ENCODE measurements at places on chromosomes 3 and 15.

DNA sequence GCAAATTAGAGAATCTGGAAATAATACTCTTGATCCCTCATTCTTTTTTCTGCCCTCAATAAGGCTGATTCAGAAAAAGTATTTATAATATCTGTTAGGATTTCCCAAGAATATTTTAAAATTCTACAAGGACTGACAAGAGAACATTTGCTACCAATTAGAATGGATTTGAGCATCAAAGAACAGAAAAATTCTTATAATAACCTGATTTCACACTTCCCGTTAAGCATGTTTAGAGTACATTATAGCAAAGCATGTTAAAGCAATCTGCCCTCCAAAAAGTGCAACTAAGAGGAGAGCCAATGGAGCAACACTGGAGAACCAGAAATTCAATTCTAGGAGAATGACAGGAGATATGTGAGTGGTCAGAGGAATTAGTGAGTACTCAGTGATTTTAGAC, 57.2 kb downstream of the THBS1 start:
- no peak for DNase-seq

- no peak for DNase-seq
These were observed 145.0 kb upstream of the ZBTB20 start for GRCh38 chr3:115292131-115292530.

DNA sequence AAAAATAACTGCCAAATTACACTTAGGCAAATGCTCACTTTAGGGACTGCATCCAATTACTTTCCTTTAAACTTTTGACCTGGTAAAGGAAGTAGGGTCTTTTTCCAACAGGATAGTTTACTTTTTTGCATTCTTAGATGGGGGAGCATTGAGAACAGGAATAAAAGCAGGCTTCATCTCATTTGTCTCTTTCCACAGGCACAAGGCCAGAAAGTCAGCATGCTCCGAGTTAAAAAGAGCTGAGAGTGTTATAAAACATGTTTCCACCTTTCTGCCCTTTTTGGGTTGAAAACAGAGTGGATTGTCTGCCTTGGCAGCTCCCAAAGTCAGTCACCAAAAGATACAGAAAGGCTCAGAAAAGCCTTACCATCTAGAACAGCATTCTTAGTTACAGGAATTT, 404.9 kb upstream of the ALCAM start:
- DNase-seq, result no peak

DNA sequence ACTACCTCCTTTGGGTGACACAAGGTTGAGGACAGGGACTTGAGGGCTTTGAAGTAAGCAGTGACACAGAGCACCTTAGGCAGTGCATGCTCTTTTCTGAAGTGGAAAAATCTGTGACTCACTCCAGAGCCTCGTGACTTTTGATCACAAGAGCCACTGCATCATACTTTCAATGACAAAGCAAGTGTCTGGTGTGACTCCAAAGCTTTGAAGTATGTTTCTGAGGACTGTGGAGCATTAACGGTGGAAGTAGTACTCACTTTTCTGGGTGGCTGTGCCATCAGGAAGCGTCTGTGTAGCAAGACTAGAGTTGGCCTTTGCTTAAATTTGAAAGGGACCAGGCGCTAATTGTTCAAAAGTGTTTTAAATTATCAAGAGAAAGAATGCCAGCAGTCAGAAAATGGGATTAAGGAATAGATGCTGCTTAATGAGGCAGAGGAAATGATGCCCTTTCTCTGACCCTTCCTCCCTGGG, 210.7 kb upstream of the TRIM42 start:
- peak; percentile 80 for DNase-seq

GRCh38 chr3:183583331-183584245, 28.1 kb upstream of the KLHL6 start:
- DNase-seq, result no peak

DNA sequence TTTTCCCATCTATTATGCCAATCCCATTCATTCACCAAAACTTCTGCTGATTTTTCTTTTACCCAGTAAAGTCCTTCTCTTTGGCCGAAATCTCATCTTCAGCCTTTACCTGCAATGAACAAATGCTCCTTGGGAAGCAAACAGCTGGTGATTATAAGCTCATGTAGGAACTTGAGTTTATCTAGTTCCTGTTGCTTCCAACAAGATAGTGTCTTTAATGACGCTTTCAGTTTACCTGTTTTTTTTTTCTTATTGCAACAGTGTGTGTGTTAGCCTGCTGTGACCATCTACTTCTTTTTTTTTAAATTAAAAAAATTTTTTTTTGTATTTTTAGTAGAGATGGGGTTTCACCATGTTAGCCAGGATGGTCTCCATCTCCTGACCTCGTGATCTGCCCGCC, 156.0 kb downstream of the CD47 start:
- no peak for DNase-seq

DNA sequence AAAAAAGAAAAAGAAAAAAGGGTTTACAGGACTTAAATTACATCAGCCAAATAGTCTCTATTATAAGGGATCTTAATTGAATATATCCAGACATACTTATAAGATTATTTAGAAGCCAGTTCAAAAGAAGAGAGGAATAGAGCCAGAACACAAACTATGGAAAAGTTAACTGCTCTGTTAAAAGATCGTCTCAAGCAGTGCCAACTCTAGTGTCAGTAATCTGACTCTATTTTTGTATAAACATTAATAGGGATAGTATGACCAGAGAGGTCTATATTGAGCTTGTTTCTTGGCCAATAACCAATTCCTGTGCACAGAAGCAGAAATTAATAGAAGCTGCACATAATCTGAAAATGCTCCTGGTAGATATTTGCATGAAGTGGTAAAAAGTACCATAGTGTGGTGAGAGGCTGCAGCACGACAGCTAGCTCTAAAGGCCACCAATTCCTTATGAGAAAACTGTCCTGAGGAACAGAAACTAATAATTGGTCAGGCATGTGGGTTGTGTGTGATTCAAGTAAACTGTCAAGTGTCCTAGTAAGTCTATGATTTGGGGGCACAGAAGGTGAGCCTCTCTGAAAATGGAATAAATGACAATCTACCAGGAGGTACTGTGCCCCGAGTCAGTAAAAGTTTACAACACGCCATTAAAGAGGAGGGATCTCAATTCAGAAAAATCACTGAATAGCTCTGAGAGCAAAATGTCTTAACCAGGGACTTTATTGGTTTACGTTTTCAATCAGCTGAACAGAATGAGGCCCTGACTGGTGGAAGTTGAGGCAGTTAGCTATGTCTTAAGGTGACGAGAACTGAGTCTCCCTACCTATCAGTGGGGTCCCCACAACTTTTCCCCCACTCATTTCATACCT, 51.5 kb upstream of the NANOGP8 start:
- DNase-seq, result no peak

DNA sequence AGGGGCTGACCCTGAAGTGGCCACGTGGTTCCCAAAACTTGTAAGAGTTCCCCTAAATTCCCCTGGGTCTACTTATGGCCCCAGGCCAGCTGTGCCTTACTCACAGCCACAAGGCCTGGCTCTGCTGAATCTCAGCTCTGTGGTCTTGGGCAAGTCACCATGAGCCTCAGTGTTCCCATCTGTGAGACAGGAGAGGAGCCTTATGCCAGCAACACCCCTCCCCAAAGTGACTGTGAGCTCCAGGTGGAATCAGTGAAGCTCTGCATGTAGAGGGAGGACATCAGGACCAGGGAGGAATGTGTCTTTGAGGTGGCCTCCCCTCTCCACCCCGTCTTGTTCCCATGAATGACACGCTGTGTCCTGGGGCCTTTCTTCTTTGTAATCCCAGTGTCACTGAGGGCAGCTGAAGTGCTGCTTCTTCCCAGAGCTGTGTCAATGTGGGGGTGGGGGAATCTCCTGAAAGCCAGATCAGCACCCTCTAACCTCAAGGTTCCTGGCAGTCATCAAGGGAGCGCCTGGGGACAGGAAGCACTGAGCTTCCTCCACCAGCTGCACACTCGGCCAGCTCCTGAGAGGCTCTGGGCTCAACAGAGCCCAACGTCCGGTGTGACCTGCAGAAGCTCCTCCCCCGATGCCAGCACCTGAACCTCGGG, 258.9 kb downstream of the UACA start:
- peak; percentile 92 for DNase-seq

DNA sequence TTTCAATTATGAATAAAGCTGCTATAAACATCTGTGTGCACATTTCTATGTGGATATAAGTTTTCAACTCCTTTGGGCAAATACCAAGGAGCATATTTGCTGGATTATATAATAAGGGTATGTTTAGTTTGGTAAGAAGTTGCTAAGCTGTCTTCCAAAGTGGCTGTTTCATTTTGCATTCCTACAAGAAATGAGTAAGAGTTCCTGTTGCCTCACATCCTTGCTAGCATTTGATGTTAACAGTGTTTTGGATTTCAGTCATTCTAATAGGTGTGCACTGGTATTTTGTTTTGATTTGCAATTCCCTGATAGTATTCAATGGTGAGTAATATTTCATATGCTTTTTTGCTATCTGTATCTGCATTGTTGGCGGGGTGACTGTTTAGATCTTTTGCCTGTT, 120.7 kb upstream of the MDFIC2 start:
- DNase-seq, result no peak

GRCh38 chr15:89888214-89888804, 5.5 kb downstream of the AP3S2 start:
- DNase-seq, result peak; percentile 60

- DNase-seq, result peak; percentile 71
These were observed at the start of gene C3orf70 for GRCh38 chr3:185152410-185153170. Gene C3orf70 (minus strand): TSS chr3:185153060. CDS start chr3:185152823, 237 bp downstream.

- DNase-seq, result peak; percentile 84
These were observed 563.8 kb downstream of the TBL1XR1 start for GRCh38 chr3:176633511-176633910.

DNA sequence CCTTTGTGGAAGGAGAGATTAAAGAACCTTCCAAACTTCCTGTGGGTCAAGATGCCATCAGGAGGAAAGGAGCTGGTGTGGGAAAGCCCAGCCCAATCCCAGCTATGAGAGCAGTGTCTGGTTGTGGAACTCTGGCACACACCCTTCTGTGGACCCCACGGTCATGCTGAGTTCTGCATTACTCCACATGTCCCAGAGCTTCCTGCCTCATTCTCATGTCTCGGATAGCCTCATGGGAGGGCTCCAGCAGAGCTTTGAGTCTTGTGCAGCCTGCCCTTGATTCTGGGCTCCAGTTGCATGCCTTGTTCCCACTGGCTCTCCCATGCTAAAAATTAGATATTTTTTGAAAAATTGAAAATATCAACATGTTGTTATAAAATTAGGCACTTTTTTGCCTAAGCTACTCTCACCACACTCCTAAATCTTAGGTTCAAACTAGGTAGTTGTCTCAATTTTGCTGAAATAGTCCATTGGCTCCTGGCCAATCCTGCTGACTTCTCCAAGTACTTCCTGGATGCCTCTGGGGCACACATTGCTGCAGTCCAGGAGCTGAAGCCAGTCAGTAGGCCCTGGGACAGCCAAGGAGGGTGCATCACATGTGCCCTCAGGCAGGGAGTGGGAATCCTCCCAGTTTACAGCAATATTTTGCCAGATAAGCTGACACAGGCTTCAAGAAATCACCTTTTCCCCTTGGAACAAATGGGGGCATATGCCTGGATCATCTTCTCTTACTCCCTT, 144.3 kb downstream of the EEFSEC start:
- peak; percentile 60 for DNase-seq

- no peak for DNase-seq
These were observed 12.7 kb upstream of the CTSH start for GRCh38 chr15:78957416-78958093.

GRCh38 chr3:34998902-34999301, 640.4 kb upstream of the ARPP21 start:
- DNase-seq, result no peak

GRCh38 chr3:130470126-130470525, 46.9 kb upstream of the COL6A6 start:
- peak; percentile 82 for DNase-seq

- DNase-seq, result peak; percentile 12
These were observed 14.2 kb downstream of the SV2B start for GRCh38 chr15:91114301-91114700.

DNA sequence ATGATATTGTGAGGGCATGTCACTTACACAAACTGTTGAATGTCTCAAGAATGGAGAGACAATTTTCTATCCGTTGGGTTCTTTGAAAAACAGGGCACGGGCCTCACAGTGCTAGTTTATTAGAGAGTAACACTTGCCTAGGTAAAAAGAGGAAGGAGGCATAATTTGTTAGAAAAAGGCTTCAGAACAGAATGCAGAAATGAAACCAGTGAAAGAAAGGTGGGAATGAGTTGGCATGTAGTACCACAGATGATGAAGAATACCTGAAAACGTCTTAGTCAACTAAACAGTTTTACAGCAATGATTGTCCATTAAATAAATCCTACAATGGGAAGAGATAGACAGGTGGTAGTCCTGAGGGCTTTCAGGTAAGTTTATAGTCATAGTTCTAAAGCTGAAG, 1399.7 kb upstream of the CADM2 start:
- no peak for DNase-seq

DNA sequence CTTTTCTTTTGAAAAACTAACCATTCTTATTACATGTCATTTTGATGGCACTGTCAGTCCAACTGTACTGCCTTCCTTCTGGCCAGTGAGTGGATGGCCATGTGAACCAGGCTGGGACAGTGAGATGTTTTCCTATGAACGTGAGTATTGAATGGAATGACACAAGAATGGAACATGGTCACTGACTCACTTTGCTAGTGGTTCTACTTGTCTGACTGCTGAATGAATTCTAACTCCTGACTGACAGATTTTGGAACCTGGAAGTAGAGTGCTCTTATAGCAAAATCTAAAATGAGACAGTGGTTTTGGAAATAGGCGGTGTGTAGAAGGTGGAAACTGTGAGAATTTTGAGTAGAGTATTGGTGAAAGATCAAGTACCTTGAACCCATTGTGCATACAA, 606.9 kb upstream of the KCNMB2 start:
- DNase-seq, result no peak

GRCh38 chr15:78811124-78811824, at the start of gene ADAMTS7:
Gene ADAMTS7 (minus strand): TSS chr15:78811464. CDS start chr15:78811220, 244 bp downstream.
- peak; percentile 86 for DNase-seq

DNA sequence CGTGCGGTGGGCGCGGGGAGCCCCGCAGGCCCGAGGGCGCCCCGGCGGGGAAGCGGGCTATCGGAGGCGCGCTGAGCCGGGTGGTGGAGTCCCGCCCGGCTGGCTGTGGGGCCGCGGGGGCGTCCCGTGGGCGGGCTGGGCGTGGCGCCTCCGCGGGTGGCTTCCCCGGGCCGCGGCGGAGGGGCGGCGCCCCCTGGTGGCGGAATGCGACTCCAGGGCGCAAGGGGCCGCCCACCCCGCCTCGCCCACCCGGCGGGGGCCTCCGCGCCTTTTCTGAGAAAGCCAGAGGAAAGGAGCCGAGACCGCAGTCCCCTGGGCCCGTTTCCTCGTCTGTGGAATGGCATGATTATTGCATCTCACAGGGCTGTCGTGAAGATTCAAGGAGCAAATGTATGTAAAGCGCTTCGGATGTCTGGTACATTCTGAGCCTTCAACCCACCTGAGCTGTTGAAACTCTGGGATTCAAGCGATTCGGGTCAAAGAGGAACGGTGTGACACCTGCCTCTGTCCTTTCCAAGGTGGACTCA, 31.9 kb upstream of the RAB6B start:
- peak; percentile 69 for DNase-seq

GRCh38 chr15:44066211-44066827, 128.8 kb downstream of the FRMD5 start:
- peak; percentile 67 for DNase-seq
